ENCODE measurements at places on chromosomes 11 and 22. TPM values are rescaled to one million over a fixed set of nuclear protein-coding genes. Genes with fewer than 3 reads are reported as not detected.

GRCh38 chr11:105244160-105244825 is 104.7 kb upstream of the CARD18 start:
- no peak for DNase-seq
- H3K4me1 ChIP-seq = no peaks in the 10 kb centered on the region
- H3K36me3 ChIP-seq = no peaks in the 10 kb centered on the region
- H3K27me3 ChIP-seq = no peaks in the 10 kb centered on the region
- no peak overlapping the region for H3K27ac ChIP-seq

DNA sequence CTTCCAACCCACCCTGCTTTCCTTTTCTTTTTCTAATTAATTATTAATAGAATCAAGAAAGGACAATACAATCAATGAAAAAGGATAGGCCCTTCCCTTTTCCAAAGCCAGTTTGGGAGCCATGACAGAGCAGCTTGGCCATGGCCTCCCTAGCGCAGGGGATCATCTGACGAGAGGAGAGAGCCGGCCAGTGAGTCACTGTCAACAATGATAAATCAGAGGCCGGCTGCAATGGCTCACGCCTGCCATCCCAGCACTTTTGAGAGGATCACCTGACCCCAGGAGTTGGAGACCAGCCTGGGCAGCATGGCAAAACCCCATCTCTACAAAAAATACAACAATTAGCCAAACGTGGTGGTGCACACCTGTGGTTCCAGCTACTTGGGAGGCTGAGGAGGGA is 27.5 kb upstream of the KRTAP5-7 start:
- H3K27me3 ChIP-seq = no peaks in the 10 kb centered on the region
- no peak overlapping the region for H3K4me3 ChIP-seq
- no peak for DNase-seq
- peaks cover 25% of the 10 kb centered on the region for H3K36me3 ChIP-seq
- H3K27ac ChIP-seq = no peak overlapping the region
- H3K4me1 ChIP-seq = no peaks in the 10 kb centered on the region

- DNase-seq = no peak
- H3K36me3 ChIP-seq = no peaks in the 10 kb centered on the region
Measured at GRCh38 chr22:27796829-27797519, 4.6 kb downstream of the MN1 start.

GRCh38 chr22:31972180-31972579 is 27.8 kb downstream of the YWHAH start:
- H3K27me3 ChIP-seq = no peaks in the 10 kb centered on the region
- no peaks in the 10 kb centered on the region for H3K36me3 ChIP-seq
- H3K4me1 ChIP-seq = peaks cover 12% of the 10 kb centered on the region

- no peak overlapping the region for H3K27ac ChIP-seq
- H3K36me3 ChIP-seq = no peaks in the 10 kb centered on the region
- no peaks in the 10 kb centered on the region for H3K4me1 ChIP-seq
- DNase-seq = no peak
Measured at GRCh38 chr22:44549701-44550100, 51.7 kb upstream of the RTL6 start.

DNA sequence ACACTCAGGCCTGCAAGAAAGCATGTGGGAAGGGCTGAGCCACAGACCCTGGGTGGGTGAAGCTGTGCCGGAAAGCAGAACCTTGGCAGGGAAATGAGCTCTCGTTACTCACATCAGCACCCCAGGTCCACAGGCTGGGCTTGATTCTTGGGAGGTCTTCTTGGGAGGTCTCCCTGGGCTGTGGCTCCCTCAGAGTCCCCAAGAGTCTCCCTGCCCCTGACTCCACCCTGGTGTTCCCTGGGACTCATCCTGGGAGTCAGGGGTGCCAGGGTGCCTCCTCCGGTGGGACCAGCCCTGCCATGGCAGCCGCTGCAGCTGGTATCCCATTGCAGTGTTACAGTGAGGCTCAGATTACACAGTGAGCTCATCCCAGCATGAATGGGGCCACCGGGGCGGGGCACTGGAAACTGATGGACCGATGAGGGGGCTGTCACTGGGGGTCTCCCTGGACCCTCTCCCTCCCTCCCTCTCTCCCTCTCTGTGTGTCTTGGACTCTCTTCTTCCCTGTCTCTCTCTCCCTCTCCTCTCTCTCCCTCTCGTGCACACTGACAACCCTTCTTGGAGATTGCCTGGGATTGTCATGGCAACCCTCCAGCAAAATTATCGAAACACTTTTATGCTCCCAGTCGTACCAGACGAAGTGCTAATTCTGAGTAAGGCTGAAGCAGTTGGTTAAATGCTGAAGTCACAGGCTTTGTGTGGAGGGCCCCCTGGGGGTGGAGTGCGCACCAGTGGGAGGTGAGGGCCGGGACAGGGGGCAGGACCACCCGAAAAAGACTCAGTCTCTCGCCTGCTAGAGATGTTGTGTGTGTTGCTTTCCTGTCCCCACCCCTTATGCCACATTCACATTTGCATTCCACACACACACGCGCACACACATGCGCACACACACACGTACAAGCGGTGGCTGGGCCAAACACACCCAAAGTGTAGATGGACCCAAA is 8.6 kb upstream of the C11orf96 start:
- no peaks in the 10 kb centered on the region for H3K36me3 ChIP-seq
- DNase-seq = no peak
- no peak overlapping the region for H3K27ac ChIP-seq
- H3K4me3 ChIP-seq = no peak overlapping the region

DNA sequence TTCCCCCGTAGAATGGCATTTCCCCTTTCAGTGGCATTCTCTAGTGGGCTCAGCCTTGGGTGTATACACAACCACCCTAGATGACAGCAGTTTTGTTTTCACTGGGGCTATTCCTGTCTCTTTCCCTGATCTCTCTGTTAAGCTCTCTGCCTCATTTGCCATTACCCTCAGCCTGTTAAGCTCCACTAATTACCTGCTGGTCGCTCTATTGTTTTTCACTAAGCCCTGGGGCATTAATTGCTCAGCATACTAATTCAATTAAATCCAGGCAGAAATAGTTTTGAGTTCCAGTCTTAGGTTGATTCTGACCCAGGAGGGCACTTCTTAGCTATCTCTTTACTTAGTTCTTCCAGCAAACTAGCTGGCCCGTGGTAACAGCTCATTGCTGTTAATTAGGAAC is 80.0 kb downstream of the BRD1 start:
- H3K36me3 ChIP-seq = no peaks in the 10 kb centered on the region
- no peaks in the 10 kb centered on the region for H3K27me3 ChIP-seq
- no peak for DNase-seq

- no peaks in the 10 kb centered on the region for H3K4me1 ChIP-seq
- no peak overlapping the region for H3K27ac ChIP-seq
- no peak overlapping the region for H3K4me3 ChIP-seq
- H3K36me3 ChIP-seq = no peaks in the 10 kb centered on the region
Measured at GRCh38 chr11:103920449-103920848, 116.0 kb upstream of the DDI1 start.

The PAX6 gene
- total RNA-seq = not detected

The CASP4 gene
- 48.8 TPM for total RNA-seq

The FGF3 gene
- not detected for total RNA-seq

Measured in CD8-positive, alpha-beta memory T cell (primary cell).